HEK293T (cell line): ENCODE measurements at places on chromosomes 2 and 18.

- DNase-seq: no peak
Measured at GRCh38 chr2:226690461-226691024, 109.1 kb downstream of the IRS1 start.

- no peak for DNase-seq
Measured at GRCh38 chr2:86617738-86618137, 5.9 kb downstream of the RNF103 start.

GRCh38 chr2:26173776-26174482 is 1.0 kb downstream of the GAREM2 start:
- no peak for DNase-seq

DNA sequence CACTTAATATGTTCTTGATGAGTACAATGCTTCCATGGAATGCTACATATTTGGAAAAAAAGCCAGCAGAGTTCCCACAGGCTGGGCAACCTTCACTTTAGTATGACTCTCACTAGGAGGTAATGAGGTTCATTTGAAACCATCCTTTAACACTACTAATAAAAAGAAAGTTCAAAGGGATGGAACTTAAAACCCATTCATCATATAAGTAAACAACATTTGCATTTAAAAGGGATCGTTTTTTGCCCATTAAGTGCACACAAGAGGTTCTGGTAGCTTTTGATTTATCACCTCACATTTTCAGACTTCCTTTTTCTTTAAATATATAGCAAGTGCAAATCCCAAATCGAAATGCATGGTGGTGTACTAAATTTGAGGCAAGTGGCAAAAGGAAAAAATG is 270.8 kb upstream of the DCC start:
- no peak for DNase-seq

GRCh38 chr2:137155356-137156104 is 390.2 kb downstream of the THSD7B start:
- DNase-seq: no peak

- DNase-seq: no peak
Measured at GRCh38 chr2:7016601-7017211, 99.5 kb downstream of the RNF144A start.

GRCh38 chr2:28394331-28394877 is 1.7 kb downstream of the FOSL2 start:
- no peak for DNase-seq

DNA sequence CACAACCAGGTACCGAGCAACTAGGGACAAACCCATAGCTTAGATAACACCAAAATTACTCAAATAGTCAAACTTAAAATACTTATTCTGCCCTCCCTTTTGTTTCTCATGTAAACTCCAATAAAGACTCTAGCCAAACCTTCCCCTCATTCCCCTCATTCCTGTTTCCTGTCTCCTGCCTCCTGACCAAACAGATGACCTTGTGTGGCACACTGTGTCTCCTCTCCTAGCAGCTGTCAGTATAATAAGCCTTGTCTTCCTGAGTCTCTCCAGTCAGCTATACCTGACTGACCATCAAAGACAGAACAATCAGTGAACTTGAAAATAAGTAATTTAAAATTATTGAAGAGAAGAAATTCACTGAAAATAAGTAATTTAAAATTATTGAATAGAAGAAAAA is 14.3 kb downstream of the SULT1C4 start:
- no peak for DNase-seq

- DNase-seq: no peak
Measured at GRCh38 chr2:66001538-66001937, 433.4 kb upstream of the MEIS1 start.

- DNase-seq: no peak
Measured at GRCh38 chr2:39604866-39605265, 60.9 kb upstream of the TMEM178A start.

- DNase-seq: no peak
Measured at GRCh38 chr2:45922577-45922988, 271.1 kb downstream of the PRKCE start.
